Bronchus fibroblast of lung (primary cell): ENCODE measurements at places on chromosomes 2 and 18. TPM values are rescaled to one million over a fixed set of nuclear protein-coding genes. Genes with fewer than 3 reads are reported as not detected.

KCNS3 gene
- total RNA-seq: 1.3 and 2.7 TPM in 2 replicates

TCF23 gene
- total RNA-seq: not detected in 2 replicates

ANKRD29 gene
- total RNA-seq: 0.67 and 0.89 TPM in 2 replicates

OSR1 gene
- 19.8 and 22.9 TPM in 2 replicates for total RNA-seq

SLC4A3 gene
- 1.3 and 1.8 TPM in 2 replicates for total RNA-seq

FOXD4L1 gene
- total RNA-seq: not detected in 2 replicates

RAX gene
- total RNA-seq: not detected in 2 replicates

CASP10 gene
- total RNA-seq: 1.3 and 1.5 TPM in 2 replicates

OTX1 gene
- under 0.01 and 0.17 TPM in 2 replicates for total RNA-seq

PTPRN gene
- 7.9 and 9.8 TPM in 2 replicates for total RNA-seq

SH3RF3 gene
- total RNA-seq: 9.8 and 10.0 TPM in 2 replicates

C2orf81 gene
- 2.4 and 3.7 TPM in 2 replicates for total RNA-seq

LHCGR gene
- not detected in 2 replicates for total RNA-seq

MYO1B gene
- total RNA-seq: 41.3 and 47.6 TPM in 2 replicates

POTEJ gene
- not detected in 2 replicates for total RNA-seq

CPSF3 gene
- 60.9 TPM in 2 replicates for total RNA-seq

AP1S3 gene
- total RNA-seq: 1.2 and 2.2 TPM in 2 replicates

GPR55 gene
- under 0.01 TPM in 1 of 2 replicates, not detected in the other for total RNA-seq

LRP1B gene
- under 0.01 TPM in 2 replicates for total RNA-seq

RAMP1 gene
- 22.0 and 23.4 TPM in 2 replicates for total RNA-seq

AAMP gene
- 105 and 126 TPM in 2 replicates for total RNA-seq

AMMECR1L gene
- 6.1 TPM in 2 replicates for total RNA-seq

IL1RL2 gene
- 0.50 and 0.74 TPM in 2 replicates for total RNA-seq
